ENCODE measurements at places on chromosomes 12 and 14.

DNA sequence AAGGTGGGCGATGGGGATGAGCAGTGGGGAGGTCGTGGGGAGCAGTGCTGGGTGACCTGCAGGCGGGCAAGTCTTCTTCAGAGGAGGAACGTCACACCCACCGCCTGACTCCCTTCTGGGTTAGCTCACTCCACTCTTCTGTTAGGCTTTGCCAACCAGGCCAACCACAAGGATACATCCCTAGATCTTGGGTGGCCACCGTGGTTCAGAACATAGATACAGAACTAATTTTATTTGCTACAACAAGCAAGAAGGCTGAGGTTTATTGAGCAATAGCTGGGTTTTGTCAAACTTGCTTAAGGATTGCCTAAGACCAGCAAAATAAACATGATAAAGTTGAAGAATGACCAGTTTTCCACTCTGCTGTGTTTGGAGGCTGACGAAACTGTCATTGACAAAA, 109.4 kb downstream of the DACT1 start:
- no peak for DNase-seq

DNA sequence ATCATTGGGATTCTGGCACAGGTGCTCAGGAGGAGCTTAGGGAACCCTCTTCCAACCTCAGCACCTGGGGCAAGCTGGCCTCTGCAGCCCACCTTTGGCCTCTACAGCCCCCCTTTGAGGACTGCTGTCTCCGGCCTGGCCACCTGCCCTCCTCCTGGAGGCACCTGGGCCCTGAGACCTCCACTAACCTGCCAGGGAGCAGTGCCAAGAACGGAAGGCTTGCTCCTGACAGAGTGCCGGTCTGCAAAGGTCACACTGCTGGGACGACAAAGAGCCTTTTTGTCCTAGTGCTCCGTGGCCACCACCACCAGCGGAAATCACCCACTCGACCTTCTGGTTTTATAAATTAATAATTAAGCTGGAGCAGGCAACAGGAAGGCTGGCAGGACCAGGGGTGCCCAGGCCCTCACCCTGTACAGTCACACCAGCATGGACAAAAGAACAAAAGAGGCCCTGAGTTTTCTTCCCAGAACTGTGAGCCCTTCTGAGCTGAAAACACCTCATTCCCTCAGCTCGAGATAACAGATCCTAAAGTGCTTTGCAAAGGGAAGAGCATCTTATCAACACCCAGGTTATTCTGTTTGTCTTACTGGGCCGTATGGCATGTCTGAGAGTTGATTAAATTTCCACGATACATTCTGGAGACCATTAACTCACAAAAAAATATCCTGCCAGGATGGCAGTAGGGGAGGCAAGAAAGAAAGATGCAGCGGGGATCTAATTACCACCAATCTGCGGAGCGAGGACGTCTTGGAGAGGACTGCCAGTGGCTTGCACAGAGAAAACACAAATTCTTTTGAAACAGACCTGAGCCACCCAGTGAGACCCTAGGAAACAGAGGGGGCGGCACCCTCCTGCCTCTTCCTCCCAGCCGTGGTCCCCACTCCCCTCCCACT, 8.2 kb downstream of the TESC start:
- DNase-seq, result peak; percentile 97

GRCh38 chr14:21536418-21537089, 10.4 kb upstream of the SALL2 start:
- no peak for DNase-seq

DNA sequence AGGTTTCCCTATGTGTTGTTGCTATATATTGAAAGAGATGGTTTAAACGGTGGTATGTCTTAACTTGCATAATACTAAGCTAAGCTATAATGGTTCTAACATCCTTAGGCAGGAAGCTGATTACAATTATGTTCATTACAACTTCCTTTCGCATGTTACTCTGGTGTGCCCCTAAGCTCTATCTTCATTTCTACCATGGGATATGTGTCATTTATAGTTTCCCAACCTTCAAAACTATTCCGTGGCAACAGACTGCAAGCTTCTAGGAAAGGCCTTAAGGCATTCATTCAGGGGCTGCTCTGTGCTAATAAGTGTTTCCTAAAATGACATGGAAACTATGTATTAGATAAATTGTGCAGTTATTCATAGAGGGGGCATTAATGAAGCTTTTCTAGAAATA, 294.6 kb downstream of the GXYLT1 start:
- DNase-seq, result no peak

GRCh38 chr14:33964599-33965317, 13.9 kb upstream of the EGLN3 start:
- DNase-seq, result peak; percentile 14

All from DMS53 (cell line).